ENCODE measurements at places on chromosomes 12 and 14.

- DNase-seq: no peak
These were observed 50.1 kb downstream of the TMEM132C start for GRCh38 chr12:128316973-128317526.

GRCh38 chr14:74308695-74309094 lies 6.0 kb upstream of the ABCD4 start:
- no peak for DNase-seq

GRCh38 chr12:83143950-83144349 lies 457.2 kb downstream of the TMTC2 start:
- DNase-seq: no peak

GRCh38 chr14:97723819-97724218 lies 926.6 kb downstream of the VRK1 start:
- DNase-seq: no peak

- no peak for DNase-seq
These were observed 932 bp downstream of the ADCY6 start for GRCh38 chr12:48787791-48788523.

GRCh38 chr12:71223139-71223538 lies 65.3 kb upstream of the TSPAN8 start:
- DNase-seq: no peak

- DNase-seq: no peak
These were observed at the start of gene ARHGEF25 for GRCh38 chr12:57611108-57611826. Gene ARHGEF25, plus strand, starts transcription at chr12:57611435. Its CDS starts 460 bp downstream, at chr12:57611895.

DNA sequence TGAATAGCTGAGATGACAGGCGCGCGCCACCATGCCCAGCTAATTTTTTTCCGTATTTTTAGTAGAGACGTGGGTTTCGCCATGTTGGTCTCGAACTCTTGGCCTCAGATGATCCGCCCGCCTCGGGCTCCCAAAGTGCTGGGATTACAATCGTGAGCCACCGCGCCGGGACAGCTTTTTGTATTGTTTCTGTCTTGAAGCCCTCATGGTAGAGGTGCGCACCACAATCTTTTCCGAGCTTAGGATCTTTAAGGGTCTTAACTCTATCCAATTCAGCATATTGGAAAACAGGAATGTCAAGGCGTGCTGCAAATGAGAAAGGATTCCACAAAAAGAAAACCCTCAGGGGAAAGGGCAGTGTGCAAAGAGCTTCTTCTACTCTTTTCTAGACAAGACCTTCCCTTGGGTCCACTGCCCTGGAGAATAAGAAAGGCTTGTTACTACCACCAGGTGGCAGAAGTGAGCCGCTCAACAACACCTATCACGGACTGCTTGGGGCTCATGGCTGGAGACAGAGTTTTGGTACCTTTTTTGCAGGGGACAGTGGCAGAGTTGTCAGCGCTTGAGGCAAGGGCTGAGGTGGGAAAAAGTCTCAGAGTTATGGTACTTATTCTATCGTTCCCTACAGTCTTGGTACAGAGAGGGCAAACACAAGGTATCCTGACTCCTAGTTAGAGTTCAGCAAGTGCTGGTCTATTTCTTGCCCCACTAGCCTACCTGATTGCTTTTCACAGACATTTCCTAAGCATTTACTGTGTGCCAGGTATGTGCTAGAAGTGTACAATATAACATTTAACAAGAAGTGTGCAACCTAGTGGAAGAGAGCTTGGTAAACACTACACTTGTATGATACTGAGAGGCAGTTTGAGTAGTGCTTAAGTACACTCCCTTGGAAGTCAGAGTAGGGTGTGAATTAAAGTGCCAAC lies 16.4 kb upstream of the SP7 start:
- peak; percentile 50 for DNase-seq

DNA sequence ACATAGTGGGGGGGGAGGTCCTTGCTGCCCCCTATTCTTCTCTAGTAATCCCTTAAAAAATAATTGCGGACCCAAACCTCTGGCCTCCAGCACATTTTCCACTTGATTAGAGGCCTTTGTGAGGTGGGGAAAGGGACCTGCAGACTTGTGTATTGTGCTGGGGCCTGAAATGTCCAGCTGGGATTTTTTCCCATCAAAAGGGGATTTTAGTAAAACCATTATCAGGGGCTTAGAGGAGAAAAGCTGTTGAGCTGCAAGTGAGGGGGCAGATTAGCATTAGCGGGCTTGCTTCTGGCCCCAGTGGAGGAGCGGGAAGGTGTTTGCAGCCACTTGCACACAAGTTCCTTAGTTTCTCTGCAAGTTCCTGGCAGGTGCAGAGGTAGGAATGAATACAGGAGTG lies 13.9 kb downstream of the FBXL14 start:
- DNase-seq: no peak

GRCh38 chr14:81511111-81511904 lies 22.3 kb downstream of the SEL1L start:
- no peak for DNase-seq

GRCh38 chr12:96350982-96351381 lies 49.3 kb downstream of the CDK17 start:
- no peak for DNase-seq

- DNase-seq: no peak
These were observed 15.0 kb upstream of the FBXO33 start for GRCh38 chr14:39447175-39447661.

GRCh38 chr12:75549989-75550388 lies 38.6 kb upstream of the KRR1 start:
- no peak for DNase-seq

DNA sequence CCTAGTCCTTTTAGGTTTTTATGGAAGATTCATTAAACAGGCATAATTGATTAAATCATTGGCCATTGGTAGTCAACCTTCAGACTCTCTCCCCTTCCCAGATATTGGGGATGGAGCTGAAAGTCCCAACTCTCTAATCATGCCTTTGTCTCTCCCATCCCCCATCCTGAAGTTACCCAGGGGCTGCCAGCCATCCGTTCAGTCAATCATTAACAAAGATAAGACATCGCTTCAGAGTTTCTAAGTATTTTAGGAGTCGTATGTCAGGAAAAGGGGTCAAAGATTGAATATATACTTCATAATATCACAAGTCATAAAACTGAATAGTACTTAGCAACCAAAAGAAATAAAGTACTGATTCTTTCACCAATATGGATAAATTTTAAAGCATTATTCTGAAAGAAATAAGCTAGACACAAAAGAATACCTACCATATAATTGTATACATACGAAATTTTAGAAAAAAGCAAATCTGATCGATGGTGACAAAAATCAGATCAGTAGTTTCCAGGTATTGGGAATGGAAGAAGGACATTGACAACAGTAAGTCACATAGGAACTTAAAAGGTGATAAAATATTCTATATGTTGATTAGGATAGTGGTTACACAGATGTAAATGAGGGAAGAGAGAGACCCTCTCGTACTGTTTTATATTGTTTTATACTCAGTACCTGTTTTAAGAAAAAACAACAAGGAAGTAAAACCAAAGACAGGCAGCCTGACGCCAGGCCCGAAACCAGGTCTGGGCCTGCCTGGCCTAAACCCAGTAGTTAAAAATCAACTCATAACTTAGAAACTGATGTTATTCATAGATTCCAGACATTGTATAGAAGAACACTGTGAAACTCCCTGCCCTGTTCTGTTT lies 414.4 kb downstream of the DAD1 start:
- DNase-seq: no peak

- no peak for DNase-seq
These were observed 9.7 kb downstream of the MPHOSPH9 start for GRCh38 chr12:123223241-123223668.

GRCh38 chr12:66666481-66666880 lies 12.4 kb downstream of the GRIP1 start:
- DNase-seq: no peak

- DNase-seq: no peak
These were observed 20.1 kb upstream of the PRICKLE1 start for GRCh38 chr12:42609605-42610004.

GRCh38 chr12:52210186-52210924 lies 18.5 kb upstream of the KRT80 start:
- DNase-seq: peak; percentile 81

DNA sequence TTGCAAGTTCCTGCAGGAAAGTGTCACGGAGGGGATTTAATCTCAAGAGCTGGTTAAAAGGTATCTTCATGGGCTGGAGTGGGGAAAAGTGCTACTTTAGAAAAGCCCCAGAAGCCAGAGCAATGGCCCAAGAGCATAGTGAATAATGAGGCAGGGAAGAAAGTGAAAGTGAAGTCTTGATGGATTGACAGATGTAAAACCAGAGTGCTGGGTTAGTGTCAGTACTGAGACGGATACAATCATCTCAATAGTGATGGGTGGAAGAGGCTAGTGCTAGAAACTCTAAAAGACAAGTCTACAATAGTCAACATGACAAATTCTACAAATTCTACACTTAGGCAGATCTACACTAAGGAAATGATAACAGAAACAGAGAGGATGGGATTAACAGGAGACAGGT lies 68.1 kb downstream of the CIT start:
- no peak for DNase-seq

- no peak for DNase-seq
These were observed 6.3 kb downstream of the ARHGAP9 start for GRCh38 chr12:57473392-57473791.

DNA sequence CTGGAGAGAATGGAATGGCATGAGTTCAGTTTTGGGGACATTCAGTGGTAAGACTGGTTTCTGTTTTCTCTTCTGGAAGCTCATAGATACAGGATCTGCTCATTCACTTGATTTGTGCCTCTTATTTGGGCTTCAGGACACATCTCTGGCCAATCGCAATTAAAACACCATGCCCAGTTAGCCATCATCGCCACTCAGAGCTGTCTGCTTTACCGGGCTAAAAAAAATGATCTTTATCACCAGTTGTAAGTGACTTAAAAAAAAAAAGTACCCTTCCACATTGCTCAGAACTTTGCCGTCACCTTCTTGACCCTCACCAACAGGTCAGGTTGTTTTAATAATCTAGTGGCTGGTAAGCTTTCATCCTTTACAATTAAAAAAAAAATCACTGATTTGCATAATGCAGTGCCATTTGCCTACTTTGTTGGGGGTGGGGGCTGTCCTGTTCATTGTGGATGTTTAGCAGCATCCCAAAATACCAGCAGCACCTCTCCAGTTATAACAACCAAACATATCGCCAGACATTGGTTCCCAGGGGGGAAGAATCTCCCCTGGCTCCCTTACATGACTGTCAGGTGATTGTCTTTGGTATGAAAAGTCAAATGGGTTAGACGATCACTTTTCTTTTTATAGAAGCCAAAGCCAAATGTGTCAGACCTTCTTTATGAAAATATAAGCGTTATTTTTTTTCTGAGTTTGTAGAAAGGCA lies 150.1 kb downstream of the PRKCH start:
- DNase-seq: no peak

GRCh38 chr14:65072937-65073336 lies 29.4 kb downstream of the MAX start:
- DNase-seq: no peak

- DNase-seq: no peak
These were observed 58.0 kb downstream of the SUSD6 start for GRCh38 chr14:69669375-69669774.

DNA sequence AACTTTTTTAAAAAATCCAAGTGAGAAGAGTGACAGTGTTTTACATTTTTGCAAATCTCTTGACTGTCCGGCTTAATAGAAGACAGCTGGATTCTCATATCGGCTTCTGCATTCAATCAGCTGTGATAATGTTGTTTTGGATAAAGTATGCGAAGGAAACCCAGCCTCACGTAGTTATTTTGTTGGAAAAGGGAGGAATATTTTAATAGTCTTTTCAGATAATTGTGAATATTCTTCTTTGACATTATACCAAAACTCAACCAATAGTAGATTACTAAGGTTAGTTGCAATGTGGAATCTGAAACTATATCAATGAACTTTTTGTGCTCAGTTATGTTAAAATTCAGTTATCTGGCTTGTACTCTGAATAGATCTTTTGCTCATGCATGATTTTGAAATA lies 276.5 kb downstream of the ZFP36L1 start:
- no peak for DNase-seq

DNA sequence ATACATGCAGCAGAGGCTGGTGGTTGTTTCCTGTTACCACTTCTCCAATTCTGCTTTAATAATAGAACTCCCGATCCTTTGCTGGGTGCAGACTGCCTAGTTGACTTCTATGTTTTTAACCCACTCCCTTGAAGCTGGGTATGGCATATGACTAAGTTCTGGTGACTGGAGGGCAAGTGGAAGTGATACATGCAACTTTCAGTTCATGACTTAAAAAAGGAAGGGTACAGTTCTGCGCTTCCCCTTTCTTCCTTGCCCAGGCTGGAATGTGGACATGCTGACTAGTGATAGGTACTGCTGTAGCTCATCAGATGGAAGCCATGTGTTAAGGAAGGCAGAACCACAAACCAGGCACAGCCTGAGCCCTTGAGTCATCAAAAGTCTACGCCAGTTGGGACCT lies 2.4 kb upstream of the A2M start:
- no peak for DNase-seq

GRCh38 chr14:68160779-68161546 lies 341.4 kb downstream of the RAD51B start:
- no peak for DNase-seq

- no peak for DNase-seq
These were observed 34.9 kb downstream of the PLEKHD1 start for GRCh38 chr14:69519204-69520100.

DNA sequence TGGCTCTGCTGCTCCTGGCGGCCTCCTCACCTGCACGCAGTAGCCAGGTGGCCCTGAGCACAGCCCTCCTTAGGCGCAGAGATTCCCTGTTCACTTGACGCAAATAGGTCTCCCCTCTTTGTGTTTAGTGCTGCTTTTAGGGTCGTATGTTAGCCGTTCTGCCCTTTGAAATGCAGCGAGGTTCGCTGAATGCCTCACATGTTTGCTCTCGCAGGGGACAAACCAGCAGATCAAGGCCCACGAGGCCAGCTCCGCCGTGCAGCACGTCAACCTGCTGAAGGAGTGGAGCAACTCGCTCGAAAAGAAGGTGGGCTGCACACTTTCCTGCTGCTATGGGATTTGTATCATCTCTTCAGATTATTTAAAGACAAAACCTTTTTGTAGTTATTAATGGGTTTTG lies 31.4 kb upstream of the AMN start:
- no peak for DNase-seq

DNA sequence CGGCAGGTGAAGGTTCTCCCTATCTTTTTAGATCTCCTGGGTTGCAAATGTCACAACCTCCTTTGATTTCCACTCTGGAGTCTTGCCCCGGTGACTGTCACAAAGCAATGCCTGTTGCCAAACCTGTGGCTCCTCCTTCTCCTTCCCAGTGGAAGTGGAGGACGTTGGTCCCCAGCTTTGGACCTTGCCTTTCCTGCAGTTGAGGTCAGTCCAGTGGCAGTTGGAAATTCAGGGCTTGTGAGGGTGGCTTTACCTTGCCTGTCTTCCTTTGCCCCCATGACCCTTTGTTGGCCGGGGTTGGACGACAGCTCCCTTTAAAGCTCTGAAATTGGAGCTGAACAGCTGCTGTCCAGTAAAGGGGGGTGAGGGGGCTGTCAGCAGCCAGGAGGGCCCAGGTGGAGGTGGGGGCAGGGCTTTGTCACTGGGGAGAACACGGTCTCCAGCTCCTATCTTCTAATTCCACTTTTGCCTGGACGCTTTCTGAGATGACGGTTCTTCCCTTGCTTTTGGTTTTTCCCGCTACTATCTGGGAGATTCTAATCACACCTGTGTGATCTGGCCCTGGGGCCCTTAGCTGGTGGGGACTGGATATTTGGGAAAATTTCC lies 4.1 kb downstream of the TEAD4 start:
- no peak for DNase-seq

All from astrocyte (in vitro differentiated cells and primary cell).